ENCODE measurements at places on chromosomes 4 and X. TPM values are rescaled to one million over a fixed set of nuclear protein-coding genes. Genes with fewer than 3 reads are reported as not detected.

DNA sequence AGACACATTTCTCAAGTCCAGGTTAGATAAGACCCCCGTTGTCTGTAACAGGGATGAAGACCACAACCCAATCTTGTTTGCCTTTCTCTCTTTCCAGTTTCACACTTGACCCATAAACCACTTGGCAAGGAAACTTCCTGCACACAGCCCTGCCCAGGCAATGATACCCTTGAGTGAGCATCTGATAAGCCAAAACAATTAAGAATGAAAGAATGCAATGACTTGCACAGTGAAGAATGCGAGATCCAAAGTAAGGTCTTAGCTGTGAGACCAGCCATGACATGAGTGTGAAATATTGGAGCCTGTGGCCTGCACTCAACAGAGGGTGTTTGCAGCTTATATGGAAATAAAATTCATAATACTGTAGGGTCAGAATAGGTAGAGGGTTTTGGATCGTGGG is 37.9 kb upstream of the MXRA5 start:
- DNase-seq = no peak

- no peak for DNase-seq
Measured at GRCh38 chrX:111376897-111377578, 35.0 kb downstream of the DCX start.

DNA sequence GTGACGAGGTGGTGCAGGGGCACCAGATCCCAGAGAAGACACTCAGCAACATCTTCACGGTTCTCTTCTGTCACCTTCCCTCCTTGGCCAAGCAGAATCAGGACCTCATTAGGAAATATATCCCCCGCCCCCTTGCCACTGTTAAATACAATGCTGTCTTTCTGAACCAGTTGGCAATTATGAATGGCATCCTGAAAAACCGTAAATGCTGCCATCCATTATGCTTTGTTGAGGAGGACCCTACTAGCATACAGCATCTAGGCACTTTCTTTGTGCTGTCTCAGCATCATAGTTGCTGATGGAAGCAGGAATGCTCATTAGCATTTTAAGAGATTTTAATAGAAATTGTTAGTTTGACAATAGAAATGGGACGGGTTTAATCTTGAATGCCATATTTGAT is 138.5 kb downstream of the DCLK2 start:
- no peak for DNase-seq

- no peak for DNase-seq
Measured at GRCh38 chr4:74197080-74197479, 39.2 kb downstream of the MTHFD2L start.

- no peak for DNase-seq
Measured at GRCh38 chrX:104137496-104137895, 19.3 kb downstream of the SLC25A53 start.

DNA sequence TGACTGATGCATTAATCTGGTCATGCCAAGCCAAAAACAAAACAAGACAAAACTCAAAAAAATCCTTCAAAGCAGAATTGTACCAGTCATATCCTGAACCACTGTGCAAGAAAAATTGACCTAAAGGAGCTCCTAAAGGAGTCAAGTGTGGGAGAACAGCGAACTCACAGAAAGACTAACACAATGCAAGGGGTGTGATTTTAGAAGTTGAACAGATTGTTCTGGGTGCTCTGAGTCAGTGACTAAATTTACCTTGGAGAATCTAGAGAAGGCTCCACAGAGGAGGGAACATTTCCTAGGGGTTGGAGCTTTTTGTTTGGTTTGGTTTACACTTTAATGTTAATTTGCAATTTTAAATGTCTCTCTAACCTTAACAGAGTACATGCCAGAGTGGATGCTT is 48.9 kb upstream of the PHF8 start:
- DNase-seq = peak; percentile 31

GRCh38 chr4:16237715-16238114 is 11.4 kb upstream of the TAPT1 start:
- no peak for DNase-seq

- peak; percentile 42 for DNase-seq
Measured at GRCh38 chrX:64206556-64207162, 1.2 kb upstream of the AMER1 start.

DNA sequence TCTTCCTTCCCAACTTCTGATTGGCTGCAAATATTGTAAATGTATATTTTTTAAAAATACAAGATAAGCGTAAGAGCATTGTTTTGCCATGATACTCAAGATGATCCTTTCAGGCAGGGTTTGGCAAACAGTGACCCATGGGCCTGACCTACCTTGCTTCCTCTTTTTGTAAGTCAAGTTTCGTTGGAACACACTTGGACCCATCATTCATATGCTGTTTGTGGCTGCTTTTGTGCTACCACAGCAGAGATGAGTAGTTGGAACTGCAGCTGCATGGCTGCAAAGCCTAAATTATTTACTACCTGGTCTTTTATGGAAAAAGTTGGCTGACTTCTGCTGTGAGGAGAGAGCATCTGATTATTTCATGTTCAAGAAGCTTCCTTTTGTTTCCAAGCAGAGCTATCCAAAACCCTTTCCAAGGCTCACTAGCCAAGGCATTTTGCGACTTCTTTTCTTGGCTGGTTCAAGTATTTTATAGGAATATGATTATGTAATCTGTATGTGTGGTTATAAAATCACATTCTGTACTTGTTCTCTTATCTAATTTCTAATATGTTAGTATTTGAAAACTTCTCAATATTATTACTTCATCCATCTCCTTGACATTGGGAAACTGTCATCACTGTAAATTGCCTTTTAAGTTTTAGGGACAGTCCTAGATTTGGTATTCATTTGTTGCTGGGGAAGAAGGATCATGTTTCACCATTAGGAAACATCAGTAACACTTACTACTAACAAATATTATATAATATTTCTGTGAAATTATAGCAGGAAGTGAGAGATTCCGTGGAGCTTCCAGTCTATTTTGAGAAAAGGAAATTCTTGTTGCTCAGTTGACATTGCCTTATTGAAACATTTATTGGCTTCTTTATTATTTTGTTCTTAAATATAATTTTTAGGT is 109.2 kb downstream of the ARHGAP10 start:
- DNase-seq = no peak

- DNase-seq = no peak
Measured at GRCh38 chrX:148466292-148466691, 34.1 kb upstream of the AFF2 start.

GRCh38 chr4:94636004-94636403 is 121.8 kb upstream of the BMPR1B start:
- no peak for DNase-seq

GRCh38 chr4:175874306-175874705 is 62.2 kb upstream of the GPM6A start:
- DNase-seq = no peak

DNA sequence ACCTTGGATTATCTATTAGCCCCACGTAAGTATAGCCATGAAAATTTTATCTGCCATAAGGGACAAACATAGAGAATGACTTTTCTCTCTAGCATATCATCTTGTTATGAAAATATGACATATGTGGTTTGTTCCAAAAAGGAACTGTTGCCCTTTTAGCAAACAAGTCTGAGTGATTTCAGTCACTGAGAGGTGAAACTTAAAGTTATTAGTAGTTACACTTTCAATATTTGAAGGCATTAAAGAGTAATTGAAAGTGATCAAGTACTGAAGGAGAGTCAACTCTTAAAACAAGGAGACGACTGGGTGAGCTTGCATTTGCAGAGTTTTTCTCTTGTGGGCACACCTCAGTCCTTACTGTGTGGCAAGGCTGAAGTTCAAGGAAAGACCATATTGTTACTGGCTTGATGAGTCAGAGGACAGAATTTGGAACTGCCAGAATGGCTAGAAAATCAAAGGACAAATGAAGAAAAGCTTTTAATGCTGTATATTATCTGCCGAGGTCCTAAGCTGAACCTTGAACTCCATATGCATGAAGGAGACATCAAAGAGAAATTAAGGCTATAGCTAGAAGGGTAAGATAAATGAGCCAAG is 205.1 kb upstream of the EMCN start:
- DNase-seq = no peak

- DNase-seq = no peak
Measured at GRCh38 chr4:183326853-183327252, 4.6 kb upstream of the CLDN24 start.

DNA sequence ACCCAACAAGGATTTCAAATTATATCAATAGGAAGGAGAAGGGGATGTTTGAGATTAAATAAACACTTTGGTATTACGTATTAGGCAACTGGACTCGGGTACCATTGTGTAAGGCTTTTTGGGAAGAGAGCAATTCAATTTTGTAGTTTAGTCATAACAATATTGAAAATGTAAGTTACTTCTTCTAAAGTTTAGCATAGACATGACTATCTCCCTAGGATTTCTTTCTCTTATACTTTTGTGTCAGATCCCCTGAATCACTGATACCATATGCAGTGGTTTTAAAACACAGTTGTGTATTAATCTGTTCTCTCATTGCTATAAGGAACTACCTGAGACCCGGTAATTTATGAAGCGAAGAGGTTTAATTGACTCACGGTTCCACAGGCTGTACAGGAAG is 123.8 kb upstream of the FAM9C start:
- DNase-seq = no peak

DNA sequence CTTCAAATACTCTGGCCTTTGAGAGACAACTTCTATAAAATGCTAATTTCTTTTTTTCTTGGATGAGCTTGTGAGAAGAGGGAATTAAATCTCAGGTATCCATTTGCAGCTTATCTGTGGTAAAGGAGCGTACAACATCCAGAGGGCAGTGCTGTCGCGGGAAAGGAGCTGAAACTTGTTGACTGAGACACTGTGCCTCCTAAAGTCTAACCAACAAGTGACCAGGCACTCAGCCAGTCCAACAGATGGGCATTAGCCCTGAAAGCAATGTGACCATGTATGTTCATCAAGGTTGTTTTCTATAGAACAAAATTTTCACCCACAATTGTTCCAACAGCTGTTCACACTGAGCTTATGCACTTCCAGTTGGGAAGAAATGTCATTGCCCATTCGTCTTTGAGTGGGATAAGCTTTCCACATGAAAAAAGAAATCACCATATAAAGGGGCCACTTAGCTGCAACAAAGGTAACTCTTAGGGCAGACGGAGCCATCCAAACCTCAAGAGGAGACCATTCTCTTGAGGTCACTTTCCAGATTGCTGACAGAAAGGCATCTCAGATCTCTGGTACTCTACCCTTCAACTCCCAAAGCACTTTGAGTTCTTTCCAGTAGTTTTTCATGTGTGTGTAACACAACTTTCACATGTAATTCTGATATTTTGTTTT is 244.8 kb upstream of the NEIL3 start:
- peak; percentile 16 for DNase-seq

DNA sequence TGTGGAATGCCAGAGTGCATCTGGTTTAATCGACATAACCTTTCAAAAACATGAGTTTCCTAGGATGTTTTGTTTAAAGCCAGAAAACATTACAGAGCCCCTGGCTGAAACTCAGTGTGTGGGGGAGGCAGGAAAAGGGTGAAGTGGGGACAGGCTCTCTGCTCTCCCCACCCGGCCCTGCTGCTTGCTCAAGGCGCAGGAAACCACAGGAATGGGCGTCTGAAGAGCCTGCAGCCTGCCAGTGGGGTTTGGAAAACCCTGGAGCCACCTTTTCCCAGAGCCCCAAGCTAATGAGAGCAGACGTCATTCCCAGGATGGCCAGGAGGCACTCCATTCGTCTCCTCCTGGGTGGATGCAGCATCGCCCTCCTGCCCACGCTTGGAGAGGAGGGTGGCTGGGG is 240.6 kb downstream of the AFAP1 start:
- DNase-seq = peak; percentile 36

DNA sequence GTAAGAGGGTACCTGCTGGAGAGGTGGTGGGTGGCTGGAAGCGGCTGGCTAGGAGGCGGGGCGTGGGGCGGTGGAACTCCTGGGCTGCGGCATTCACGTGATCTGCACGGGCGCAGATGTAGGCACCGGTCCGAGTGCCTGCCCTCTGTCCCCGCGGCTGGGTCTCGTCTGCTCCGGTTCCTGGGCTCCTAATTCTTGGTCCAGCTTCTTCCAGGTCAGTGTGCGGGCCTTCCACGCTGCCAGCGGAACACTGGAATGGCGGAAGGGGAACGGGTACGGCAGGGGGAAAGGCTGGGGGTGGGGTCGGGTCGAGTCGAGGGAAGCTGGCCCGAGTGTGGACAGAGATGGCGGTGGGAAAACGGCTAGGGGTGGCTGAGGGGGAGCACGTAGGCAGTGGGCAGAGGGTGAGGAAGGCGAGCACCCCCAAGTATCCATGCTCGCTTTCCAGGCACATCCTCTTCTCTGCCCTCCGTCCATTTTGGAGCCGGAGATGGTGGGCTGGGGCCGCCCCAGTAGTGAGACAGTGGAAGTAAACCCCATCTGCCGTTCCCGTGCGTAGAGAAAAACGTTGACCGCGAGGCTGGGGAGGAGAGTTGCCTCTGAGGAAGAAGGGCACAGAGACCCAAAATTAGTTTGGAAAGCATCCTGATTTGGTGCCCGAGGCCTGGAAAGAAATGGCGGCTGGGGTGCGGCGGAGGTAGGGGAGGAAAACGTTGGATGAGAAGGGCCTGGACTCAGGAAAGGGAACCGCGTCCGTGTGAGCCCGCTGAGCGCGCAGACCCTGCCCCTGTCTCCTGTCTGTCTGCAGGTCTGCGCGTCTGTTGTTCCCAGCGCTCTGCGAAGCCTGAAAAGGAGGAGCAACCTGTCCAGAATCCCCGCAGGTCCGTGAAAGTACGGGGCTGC is at the start of gene TCEAL4:
Gene TCEAL4 (plus strand): TSS at position 105 of the 903 bp plus-strand sequence. CDS start 1,161 bp downstream, outside the sequence.
- peak; percentile 46 for DNase-seq

- DNase-seq = peak; percentile 9
Measured at GRCh38 chr4:79046016-79046592, 106.9 kb upstream of the PAQR3 start.

DNA sequence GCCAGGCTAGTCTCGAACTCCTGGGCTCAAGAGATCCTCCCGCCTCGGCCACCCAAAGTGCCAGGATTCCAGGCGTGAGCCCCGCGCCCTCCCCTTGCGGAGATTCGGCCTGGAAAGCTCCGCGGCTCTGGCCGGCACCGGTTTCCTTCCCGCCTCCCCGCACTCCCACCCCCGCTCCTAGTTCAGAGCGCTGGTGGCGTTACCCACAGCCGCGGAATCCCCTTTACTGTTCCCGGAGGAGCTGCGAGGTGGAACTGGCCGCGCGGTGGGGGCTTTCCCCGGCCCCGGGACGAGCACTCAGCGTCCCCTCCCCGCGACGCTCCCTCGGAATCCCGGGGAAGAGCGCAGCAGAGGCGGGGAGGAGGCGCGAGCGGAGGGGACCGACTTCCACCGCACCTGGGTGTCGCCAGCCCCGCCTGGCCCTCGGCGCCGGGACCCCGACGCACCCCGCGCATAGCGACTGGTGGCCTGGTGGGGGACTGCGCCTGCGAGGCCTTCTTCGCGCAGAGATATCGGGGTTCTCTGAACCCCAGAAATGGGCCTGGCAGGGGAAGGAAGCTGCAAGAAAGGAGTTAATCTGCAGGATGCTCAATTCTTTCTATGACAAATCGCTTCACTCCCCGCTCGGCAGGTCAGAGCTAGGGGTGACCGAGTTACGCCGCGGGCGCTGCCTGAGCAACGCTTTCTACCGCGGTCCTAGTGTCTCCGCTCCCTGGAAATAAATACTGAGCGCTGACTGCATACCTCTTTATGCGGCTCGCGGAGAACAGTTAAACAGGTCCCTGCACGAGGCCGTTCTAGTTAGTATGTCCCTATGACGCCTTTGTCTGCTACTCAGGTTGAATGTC is 14.6 kb upstream of the SLC25A4 start:
- DNase-seq = no peak

GRCh38 chrX:24846550-24847150 is 152.9 kb downstream of the POLA1 start:
- DNase-seq = peak; percentile 31

GRCh38 chr4:91751961-91752360 is 551.8 kb upstream of the GRID2 start:
- no peak for DNase-seq

F8 gene
- 4.1 TPM for total RNA-seq

PDZD4 gene
- total RNA-seq = 0.47 TPM

UCP1 gene
- total RNA-seq = not detected

EVC2 gene
- 10.8 TPM for total RNA-seq

MAP7D2 gene
- total RNA-seq = not detected

DCAF12L2 gene
- total RNA-seq = not detected

OTUD6A gene
- total RNA-seq = not detected

UGT2B10 gene
- total RNA-seq = not detected
